NCI-H69 (cell line): ENCODE measurements at places on chromosomes 6 and 20.

DNA sequence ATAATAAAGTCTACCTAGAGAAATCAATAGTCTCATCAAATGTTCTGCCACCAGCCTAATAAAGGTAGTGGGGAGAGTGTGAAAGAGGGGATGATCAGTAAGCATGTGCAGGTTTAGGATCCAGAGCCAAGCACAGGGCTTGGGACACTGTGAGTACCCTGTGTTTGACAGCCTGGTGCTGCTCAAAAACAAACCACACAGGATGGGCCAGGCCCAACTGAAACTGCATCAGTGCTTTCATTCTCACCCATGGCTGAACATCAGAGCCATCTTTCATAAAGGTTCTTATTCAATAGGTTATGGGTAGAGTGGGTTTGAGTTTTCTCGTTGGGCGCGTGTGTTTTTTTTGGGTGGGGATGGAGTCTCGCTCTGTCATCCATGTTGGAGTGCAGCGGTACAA is 87.3 kb upstream of the NHSL1 start:
- no peak for DNase-seq

DNA sequence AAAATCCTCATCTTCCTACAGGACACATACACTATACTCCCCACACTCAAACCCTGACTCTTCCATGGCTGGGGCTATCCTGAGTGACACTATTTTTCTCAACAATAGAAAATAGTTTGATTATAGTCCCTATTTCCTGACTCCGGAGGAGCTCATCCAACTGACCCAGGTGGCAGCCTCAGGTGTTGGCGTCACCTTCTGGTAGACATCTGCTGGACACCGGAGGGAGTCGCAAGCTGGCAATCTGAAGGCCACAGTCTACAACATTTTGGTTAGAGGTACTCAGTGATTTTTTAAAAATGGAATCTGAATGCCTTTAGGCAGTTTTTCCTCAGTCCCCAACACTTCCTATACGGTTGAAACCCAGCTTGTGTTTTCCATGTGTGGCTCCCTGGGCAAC is 32.2 kb upstream of the OCSTAMP start:
- no peak for DNase-seq

GRCh38 chr6:72748759-72749158 is 126.9 kb downstream of the KCNQ5 start:
- peak; percentile 75 for DNase-seq

DNA sequence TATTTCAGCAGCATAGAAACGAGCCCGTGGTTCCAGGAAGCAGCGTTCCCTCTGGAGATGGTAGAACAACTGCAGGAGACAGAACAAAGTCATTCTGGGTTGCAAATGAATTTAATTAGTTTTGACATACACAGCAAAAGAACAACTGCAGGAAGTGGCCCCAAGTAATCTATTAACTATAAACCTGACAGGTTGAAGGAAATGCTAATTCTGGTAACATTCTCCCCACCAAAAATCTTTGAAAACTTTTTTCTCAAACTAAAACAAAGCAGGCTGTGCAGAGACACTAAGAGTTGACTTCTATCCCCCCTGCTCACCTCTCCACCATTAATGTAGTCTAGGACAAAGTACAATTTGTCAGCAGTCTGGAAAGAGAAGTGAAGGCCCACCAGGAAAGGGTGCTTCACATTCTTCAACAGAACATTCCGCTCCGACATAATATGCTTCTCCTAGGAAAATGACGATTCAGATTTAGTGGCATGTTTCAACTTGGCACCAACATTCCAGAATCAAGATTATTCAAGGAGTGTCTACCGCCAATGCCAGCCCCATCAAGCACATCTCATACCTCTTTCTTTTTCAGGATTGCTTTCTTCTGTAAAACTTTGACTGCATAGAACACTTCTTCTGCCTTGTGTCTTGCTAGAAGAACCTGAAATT is 120.4 kb upstream of the SLC2A12 start:
- no peak for DNase-seq

DNA sequence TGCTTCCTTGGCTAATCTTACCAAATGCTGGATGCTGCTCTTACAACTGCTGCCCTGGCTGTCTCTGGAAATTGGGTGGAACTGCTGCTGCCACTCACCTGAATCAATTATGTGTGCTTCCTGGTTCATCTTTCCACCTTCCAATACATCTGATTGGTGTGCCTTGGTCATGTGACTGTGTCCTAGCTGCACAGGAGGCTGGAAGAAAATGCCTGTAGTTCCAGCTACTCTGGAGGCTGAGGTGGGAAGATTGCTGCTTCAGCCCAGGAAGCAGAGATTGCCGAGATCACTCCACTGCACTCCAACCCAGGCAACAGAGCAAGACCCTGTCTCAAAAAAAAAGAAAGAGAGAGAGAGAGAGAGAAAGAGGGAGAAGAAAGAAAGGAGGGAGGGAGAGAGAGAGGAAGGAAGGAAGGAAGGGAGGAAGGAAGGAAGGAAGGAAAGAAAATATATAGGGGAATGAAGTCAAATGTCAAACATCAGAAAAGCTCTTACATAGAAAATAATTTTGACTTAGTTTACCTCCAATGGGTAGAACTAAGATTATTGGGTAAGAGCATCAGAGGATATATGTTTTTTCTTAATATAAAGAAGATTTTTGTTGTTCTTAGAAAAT is 14.1 kb upstream of the PPARD start:
- no peak for DNase-seq

DNA sequence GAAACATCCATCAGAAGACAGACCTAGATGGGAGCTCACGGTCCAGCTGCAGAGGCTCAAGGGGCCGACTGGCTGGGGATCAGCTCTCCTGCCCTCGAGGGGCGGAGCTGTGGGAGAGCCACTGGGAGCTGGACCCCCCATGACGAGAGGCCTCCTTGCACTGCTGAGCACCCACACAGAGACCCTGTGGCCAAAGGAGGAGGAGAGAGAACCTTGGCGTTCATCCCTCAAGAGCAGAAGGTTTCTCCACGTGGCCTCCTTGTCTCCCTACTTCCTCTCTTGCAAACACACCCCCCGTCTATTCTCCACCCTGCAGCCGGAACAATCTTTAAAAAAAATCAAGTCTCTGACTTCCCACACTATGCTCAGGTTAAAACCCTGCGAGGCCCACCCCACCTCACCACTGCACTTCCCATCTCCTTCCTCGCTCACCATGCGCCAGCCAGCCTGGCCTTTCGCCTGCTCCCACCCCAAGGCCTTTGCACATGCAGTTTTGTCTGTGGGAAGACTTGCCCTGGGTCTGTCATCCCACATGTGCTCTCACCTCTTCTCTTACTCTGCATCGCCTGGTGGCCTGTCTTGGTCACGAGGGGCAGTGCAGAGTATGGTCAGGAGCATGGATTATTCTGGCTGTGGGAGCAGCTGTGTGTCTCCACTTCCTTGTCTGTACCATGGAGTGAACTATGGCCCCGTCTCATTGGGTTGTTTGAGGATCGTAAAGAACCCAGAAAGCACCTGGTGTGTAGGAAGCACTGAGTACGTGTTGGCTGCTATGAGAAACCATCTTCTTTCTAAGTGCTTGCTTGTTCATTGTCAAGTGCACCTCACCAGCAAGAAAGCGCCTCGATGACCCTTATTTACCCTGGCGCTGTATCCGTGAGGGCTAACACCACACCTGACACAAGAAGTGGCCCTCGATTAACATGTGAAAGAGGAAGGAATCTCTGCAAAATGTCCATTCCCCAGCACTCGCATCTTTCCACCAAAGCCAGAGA is 32.9 kb downstream of the PMEPA1 start:
- DNase-seq, result peak; percentile 40

DNA sequence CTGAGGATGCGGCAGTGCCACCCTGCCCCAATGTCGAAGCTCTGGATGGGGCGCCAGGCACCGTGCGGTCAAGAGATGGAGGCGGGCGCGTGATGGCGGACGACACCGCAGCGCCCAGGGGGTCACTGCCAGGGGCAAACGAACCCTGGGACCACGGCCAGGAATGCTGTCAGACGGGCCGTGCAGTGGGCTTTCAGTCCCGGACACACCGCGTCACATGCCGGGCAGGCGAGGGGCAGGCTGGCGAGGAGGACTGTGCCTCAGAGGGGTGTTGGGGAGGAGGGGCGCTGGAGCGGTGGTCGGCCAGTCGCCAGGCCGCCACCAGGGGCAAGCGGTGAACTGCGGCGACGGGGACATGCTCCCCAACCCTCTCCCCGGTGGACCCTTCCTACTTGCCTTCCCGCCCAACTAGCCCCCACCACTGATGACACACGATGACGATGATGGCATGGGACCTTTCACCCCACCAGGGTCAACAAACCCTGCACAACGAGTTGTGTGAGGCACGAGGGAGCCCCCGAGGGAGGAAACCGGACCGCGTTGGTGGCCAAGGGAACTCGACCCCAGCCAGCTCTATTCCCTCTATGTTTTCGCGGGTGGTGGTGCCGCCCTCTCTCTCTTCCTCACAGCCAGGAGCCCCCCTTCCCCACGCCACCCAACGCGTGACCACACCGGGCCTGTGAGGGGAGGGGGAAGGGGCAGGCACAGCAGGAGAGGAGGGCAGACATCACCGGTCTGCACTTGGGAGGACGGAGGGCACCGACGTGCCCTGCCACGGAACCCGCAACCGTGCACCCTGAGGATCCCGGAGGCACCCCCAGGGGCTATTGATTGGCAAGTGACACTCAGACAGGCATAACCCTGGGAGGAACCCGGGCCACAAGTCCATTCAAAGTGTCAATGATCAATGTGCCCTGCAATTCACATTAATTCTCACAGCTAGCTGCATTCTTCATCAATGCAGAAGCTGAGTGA is 1960.9 kb upstream of the DEFB115 start:
- no peak for DNase-seq

- peak; percentile 36 for DNase-seq
These were observed 32.9 kb downstream of the NUDT3 start for GRCh38 chr6:34359418-34360158.

GRCh38 chr6:170025935-170026750 is 264.7 kb downstream of the DLL1 start:
- peak; percentile 97 for DNase-seq

- DNase-seq, result no peak
These were observed 100.2 kb downstream of the TRMT11 start for GRCh38 chr6:126086560-126086959.

- peak; percentile 95 for DNase-seq
These were observed 383.4 kb downstream of the GRIK2 start for GRCh38 chr6:101776919-101777350.

DNA sequence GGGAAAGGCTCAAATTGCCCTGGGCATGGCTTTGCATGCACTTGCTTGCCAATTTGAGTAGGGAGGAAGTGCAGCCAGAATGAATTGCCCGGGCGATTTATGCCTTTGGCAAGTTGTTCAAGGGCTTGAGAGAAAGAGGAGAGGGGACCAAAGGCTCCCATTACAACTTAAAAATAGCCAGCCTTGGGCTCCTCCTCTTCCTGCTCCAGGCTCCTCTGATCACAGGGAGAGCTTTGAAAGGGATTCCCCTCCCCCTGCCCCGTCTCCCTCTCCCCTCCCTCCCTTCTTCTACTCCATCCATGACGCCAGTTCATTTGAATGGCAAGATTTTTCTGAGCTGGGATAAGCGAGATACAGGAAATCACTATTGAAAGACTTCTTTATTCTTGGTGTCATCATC is 304.9 kb upstream of the JAG1 start:
- DNase-seq, result peak; percentile 21

GRCh38 chr6:32111424-32112066 is 2.4 kb upstream of the TNXB start:
- DNase-seq, result no peak

- peak; percentile 54 for DNase-seq
These were observed 897.4 kb upstream of the CITED2 start for GRCh38 chr6:140271759-140272377.

DNA sequence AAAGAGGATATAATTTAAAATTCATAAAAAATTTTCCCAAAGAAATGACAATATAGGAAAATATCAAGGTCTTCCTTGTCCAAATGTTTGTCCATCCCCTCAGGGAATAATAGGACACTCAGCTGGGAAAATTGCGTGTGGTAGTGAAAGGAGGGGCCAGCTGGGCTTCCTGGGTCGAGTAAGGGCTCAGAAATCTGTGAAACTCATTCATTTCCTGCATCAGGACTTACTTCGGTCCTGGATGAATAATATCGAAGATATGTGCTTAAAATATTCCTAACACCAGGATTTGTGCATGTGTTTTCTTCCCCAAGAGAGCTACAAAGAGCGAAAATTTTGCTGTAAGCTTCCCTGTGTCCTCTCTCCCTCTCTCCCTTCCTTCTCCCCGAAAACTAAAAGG is 118.2 kb upstream of the GJE1 start:
- peak; percentile 47 for DNase-seq

GRCh38 chr6:55836481-55836880 is 38.9 kb downstream of the BMP5 start:
- no peak for DNase-seq

DNA sequence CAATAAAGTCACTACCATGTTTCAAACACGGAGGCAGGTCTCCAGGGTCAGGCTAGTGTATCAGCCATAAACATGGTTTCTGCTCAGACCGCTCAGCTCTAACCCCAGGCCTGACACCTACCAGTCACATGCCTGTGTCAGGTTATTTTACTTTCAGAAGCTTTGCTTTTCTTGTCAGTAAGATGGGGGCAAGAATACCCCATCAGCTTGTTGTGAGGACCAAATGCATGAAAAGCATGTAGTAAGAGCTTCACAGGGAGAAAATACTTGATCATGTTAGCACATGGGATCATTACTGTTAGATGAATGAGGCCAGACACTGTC is 65.2 kb upstream of the PIM1 start:
- no peak for DNase-seq

- peak; percentile 94 for DNase-seq
These were observed 36.1 kb downstream of the GMDS start for GRCh38 chr6:2209226-2209809.

GRCh38 chr20:57195023-57195422 is 71.4 kb downstream of the BMP7 start:
- no peak for DNase-seq

GRCh38 chr6:120648713-120649112 is 685.6 kb downstream of the TBC1D32 start:
- no peak for DNase-seq

- DNase-seq, result no peak
These were observed 754.8 kb upstream of the DEFB115 start for GRCh38 chr20:30502670-30503069.

- peak; percentile 77 for DNase-seq
These were observed 71.6 kb downstream of the GPX5 start for GRCh38 chr6:28597217-28597835.

DNA sequence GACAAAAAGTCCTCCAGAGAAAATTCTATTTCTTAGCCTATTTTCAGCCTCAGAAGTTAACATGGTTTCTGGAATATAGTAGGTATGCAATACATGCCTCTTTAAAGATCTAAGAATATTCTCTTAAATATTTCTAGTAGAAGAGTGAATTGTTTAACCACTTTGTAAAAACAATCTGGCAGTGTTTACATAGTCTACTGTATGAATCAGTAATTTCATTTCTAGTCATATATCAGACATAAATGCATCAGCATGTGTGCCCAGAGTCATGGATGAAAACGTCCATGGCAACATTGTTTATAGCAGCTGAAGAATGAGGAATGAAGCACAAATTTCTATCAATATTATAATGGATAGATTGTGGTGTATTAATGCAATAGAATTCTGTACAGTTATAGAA is 124.9 kb downstream of the NKAIN2 start:
- peak; percentile 35 for DNase-seq

DNA sequence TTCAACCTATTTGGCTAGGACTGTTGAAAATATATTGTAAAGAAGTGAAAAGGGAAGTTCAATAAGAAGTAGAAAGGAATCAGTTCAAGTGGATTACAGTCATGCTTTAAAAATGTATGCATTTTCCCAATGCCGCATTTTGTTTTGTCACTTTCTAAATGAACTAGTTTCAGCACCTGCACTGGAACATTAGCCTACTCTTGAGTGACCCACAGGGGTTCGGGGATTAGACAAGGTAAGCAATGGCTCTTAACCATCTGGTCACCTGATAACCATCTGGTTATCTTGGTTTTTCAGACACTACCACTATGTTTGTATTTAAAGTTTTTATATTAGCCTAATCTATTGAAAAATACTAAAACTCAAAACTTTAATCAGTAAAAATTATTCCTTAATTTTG is 97.6 kb downstream of the CD164 start:
- no peak for DNase-seq
